ENCODE measurements at places on chromosomes 3 and 15.

DNA sequence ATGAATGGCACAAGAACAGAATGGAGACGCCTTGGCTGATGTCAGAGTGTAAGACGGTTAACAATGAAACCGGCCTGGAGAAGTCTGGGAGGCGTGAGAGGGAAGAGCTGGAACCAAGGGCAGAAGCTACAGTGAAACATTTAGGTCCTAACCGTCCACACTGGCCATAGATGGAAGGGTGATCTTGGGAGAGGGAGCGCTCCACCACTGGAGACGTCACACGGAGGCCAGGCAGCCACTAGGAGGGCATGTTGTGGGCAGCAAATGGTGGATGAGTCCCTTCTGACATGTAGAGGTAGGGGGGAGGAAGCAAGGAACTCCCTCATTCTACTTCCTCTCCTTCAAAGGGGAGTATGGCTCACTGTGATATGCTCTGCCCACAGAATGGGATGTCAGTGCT lies 23.8 kb downstream of the FEM1B start:
- DNase-seq, result no peak

DNA sequence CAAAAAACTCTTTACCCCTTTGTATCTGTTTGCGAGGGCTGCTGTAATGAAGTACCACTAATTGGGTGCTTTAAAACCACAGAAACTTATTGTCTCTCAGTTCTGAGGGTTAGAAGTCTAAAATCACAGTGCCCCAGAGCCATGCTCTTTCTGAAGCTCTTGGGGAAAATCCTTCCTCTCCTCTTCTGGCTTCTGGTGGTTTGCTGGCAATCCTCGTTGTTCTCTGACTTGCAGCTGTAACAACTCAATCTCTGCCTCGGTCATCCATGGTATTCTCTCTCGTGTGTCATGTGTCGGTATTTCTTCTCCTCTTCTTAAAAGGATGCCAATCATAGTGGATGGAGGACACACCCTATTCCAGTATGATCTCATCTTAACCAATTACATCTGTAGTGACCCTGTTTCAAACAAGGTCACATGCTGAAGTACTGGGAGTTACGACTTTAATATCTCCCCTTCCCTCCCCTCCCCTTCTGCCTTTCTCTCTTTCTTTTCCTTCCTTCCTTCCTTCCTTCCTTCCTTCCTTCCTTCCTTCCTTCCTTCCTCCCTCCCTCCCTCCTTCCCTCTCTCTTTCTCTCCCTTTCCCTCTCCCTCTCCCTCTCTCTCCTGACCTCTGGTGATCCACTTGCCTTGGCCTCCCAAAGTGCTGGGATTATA lies 6.5 kb upstream of the ARL8B start:
- no peak for DNase-seq

GRCh38 chr15:83108266-83109219 lies 1.1 kb downstream of the TM6SF1 start:
- DNase-seq, result peak; percentile 3

GRCh38 chr15:72790302-72790910 lies 6.8 kb upstream of the ADPGK start:
- no peak for DNase-seq

DNA sequence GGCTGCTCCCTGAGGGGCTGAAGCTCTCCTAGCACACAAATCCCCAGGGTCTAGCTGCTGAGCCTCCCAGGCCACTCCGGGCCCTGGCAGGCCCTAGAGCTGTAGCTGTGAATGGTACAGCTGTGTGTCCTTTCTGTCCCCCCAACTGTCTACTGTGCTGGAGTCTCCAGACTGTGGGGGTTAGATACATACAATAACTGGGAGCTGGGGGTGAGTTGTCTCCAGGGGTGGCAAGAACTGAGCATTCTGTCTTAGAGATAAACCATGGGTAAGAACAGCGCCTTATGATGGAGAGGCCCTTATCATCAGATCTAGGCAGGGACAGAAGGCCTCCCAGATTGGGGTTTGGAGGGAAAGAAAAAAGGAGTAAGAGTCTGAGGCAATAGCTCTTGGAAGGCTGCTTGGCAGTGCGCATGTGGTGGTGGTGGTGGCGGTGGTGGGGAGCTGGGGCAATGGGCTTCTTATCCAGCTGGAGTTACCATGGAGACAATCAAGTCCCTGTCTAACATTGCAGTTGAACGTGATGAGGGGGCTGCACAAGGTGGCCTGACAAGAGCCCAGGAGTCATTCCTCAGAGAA lies 3.6 kb downstream of the CYB561D2 start:
- no peak for DNase-seq

GRCh38 chr15:70034141-70034540 lies 63.6 kb downstream of the TLE3 start:
- DNase-seq, result no peak
